ENCODE measurements at places on chromosomes 5 and 9.

- no peak for DNase-seq
Observed at GRCh38 chr9:76151267-76151666, 243.0 kb downstream of the RFK start.

DNA sequence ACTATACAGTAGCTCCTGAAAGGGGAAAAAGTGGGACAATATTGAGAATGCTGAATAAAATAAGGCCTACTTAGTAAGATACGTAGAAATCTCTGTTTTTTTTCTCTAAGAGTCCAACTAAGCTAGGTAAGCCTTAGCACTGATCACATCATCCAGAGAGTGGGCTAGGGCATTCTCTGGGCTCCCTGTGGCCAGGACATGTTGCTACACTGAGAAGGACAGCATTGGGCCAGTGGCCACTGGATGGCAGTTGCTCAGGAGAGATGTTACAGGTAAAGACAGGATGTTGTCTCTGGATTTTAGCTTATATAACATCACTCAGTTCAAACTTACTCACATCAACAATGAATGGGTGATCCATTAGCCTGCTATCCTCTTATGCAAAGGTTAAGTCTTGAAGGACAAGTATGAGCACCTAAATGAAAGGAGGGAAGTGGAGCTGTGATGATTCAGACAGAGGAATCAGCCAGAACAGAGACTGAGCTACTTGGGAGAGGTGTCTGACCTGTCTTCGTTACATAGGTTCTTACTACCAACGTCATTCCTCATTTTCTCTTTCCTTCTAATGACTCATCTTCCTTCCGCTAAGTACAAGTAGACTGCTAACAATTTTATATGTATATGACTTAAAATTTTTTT lies 226.6 kb upstream of the ADCY2 start:
- DNase-seq, result no peak

GRCh38 chr9:1962122-1962521 lies 53.0 kb upstream of the SMARCA2 start:
- no peak for DNase-seq

DNA sequence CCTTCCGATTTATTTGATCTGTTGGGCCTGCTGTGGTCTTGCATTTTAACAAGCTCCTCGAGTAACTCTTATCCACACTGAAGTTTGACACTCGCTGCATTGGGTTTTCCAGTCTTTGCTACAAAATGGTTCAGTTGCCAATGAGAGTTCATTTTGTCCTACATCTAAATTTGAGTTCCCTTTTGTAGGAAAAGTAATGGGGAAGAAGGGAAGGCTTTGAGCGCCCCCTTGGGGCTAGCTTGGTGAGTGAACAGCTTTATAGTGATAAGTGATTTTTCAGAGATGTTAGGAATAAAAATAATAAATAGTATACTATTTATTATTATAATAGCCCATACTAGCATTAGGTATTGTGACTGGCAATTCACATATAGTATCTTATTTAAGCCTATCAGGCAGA lies 89.9 kb upstream of the GNAQ start:
- peak; percentile 5 for DNase-seq

- no peak for DNase-seq
Observed at GRCh38 chr5:120092649-120093048, 371.5 kb upstream of the PRR16 start.

DNA sequence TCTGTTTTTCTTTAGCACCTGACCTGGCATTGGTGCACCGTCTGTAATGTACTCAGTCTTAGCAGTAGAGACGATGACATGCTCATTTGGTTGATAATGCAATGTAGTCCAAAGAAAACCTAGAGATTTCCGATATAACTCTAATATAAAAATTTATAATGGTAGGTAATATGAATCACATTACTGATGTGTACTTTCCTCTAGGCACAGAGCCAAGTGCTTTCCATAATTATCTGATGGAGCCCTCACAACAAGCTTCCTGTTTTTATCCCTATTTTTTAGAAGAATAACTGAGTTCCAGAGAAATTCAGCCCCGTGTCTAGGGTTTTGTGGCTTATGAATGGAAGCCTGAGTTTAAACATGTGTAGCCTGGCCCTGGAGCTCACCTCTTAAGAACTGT lies 53.7 kb downstream of the KDM4C start:
- DNase-seq, result no peak

DNA sequence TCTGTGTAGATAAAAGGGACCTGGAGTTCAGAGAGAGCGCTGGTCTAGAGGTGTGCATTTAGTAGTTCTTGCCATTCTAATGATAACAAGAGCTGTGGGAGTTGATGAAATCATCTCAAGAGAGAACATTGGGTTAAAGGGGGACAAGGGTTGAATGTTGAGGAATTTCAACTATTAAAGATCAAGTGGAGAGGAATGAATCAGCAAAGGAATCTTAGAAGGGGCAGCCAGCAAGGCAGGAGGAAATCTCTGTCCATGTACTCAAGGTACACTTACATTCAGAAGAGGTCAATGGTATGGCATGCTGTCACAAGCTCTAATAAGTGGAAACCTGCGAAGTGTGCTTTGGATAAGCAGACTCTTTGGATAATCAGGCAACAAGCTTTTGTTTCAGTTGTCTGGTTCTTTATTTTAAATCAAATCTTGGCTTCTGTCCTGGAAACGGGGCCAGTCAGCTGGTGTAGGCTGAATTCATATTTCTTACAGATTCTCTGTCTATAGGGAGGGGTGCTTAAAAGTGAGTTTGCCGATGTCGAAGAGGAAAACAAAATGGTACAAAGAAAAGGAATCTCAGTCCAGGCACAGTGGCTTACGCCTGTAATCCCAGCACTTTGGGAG lies 320.5 kb upstream of the CD180 start:
- DNase-seq, result no peak

DNA sequence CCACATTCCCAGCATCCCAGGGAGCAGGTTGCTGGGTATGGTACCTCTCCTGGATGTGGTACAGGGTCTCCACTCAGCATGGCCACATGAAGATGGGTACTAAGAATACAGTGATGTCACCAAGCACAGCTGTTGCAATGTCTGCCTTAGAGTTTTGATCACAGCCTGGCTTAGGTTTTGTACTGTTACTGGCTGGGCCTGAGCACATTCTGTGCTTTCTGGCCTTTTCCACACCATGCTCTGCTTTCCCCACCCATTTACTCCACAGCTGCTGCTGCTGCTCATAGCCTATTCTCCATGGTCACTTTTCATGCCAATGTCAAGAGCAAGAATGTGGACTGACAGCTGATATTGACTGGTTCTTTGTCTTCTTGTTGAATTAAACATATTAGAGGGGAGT lies 481.9 kb downstream of the ARHGEF28 start:
- DNase-seq, result no peak

DNA sequence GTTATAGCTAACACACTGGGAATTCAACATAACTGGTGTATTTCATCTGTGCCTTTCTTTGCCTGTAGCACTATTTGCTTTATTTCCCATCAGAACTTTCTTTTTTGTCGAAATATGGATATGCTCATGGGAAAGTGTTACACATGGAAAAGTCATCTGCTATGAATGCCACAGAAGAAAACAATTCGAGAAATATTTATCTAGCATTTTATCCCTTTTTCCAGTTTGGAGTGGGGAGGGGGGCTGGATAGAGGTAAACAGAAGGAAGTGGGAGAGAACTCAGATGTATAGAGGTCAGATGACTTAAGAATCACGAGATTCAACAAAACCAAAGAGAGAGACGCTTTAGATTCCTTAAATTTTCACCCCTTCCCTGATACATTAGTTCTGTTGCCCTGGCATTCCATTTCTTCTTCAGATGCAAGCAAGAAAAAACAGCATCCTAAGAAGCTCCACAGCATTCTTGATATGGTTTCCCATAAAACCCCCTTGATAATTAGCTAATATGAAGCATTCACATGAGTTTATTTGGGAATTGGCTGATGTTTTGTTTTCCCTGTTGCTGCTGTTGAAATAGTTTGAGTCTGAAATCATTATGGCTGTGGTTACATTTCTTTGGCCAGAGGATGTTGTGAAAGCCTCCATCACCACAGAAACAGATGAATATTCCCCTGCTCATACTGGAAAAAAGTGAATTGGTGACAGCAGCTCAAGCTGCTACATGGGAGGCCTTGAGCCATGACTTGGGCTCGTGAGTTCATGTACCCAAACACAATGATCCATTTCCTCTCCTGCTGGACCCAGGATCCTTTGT lies 335.8 kb upstream of the DAB2 start:
- no peak for DNase-seq

GRCh38 chr9:33884856-33885701 lies 68.1 kb downstream of the UBE2R2 start:
- no peak for DNase-seq

GRCh38 chr5:40945111-40945510 lies 35.8 kb downstream of the C7 start:
- no peak for DNase-seq

- no peak for DNase-seq
Observed at GRCh38 chr5:91095313-91095712, 287.8 kb downstream of the ARRDC3 start.

DNA sequence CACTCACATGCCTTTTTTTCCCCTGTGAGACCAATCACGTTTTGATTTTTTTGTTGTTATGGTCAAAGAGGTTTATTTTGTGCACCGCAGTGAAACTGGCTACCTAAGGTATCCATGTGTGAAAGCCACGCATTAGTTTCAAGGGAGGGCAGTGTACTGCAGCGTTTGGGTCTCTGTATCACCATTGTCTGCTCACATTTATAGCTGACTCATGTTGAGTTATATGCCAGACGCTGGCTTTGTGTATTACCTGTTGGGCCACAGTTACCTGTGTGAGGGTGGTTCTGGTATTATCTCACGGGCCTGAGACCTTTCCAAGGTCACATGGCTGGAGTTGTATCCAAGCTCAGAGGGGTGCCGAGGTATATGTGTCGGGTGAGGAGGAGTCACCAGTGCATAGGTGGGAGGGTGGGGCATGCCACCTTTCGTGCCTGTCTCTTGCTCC lies 75.8 kb downstream of the ARHGAP26 start:
- no peak for DNase-seq

DNA sequence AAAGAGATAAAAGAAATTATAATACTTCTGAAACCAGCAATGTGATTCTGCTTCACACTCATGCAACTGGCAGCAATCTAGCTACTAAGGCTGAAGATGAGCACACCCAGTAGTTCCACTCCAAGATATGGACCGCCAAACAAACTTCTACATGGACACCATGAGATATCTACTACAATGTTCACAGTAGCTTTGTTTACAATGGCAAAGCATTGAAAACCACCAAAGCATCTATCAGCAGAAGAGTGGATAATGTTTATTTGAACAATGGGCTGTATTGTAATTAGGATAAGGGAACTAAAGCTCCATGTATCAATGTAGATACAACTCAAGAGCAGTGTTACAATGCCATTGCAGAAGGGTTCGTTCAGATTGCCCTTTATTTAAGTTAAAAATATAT lies 91.2 kb upstream of the ERBIN start:
- DNase-seq, result no peak

- no peak for DNase-seq
Observed at GRCh38 chr5:24385070-24385469, 259.7 kb downstream of the CDH10 start.

GRCh38 chr9:68895741-68896478 lies 118.0 kb downstream of the PRKACG start:
- no peak for DNase-seq

DNA sequence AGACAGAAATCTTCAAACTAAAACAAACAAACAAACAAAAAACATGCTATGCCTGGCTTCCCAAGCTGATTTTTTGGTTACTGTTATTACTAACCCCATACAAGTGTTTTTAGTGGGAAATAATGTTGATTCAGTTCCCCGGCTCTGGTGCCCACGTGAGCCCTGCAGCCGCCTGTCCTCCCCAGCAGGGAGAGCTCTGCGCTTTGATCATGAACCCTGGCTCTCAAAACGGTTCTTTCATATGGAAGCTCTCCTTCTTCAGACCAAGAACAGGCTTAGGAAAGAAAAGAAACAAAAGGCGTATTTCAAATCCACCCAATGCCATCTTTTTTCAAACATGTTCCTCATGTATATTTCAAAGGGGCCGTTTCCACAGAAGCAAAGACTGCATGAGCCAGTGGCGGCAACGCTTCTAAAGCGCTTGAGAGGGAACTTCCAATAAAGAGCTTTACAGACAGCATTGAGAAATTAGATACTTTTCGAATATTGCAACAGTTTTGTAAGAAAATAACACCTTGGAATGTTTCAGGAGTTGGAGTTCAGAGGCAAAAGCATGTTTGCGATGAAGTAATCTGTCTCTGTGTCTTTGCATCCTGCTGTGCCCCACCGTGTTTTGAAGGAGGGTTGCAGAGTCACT lies 74.8 kb downstream of the ICE1 start:
- DNase-seq, result no peak

DNA sequence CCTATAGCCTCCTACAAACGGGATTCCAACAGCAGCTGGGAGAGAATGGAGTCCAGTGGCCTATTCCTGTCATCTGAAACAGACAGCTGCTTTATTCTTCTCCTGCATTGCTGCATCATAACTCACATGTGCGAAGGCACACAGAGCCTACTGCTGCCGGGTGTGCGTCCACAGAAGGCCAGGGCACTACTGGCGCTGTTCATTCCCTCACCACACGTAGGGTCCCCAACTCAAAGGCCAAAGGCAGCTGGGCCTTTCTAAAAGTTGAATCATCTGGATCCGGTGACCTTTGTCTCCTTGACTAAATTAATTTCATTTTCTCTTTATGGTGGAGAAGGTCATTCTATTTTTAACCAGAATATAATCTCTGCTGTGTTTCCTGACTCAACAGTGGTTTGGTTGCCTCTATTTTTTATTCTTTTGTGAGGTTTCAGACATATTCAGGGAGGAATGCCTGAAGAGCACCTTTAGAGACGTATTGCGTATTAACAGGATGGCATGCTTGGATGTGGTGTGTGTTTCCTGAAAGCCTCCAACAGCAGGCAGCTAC lies 10.8 kb upstream of the SPATA24 start:
- DNase-seq, result no peak
